ENCODE measurements at places on chromosomes 1 and 21.

- ATAC-seq: no peak
Observed at GRCh38 chr21:25569084-25569483, 38.2 kb downstream of the MRPL39 start.

- ATAC-seq: no peak
Observed at GRCh38 chr1:4586611-4587160, 67.7 kb upstream of the AJAP1 start.

GRCh38 chr1:205508227-205508714, 3.8 kb downstream of the CDK18 start:
- no peak for ATAC-seq

DNA sequence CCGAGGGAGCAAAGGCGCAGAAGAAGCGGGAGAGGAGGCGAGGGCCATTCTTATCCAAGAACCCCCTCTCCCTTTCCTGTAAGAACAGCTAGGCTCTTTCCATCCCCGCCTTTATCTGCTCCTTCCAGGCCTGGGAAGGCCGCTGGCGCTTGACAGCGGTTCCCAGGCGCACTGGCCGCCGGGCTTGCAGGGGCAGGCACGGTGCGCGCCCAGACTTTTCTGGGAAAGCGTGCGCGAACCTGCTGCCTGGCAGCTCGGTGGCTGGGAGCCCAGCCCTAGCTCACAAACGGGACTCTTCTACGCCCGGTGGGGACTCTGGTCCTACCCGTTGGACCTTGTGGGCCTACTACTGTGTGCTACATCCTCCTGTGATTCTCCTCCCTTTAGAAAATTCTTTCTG, 8.8 kb upstream of the IFNLR1 start:
- ATAC-seq: no peak

- peak; percentile 67 for ATAC-seq
Observed at GRCh38 chr1:52920791-52921291, 699 bp downstream of the ECHDC2 start.

GRCh38 chr1:212225871-212226302, 59.3 kb upstream of the PPP2R5A start:
- no peak for ATAC-seq

GRCh38 chr21:36073181-36073580, 3.4 kb downstream of the CBR1 start:
- no peak for ATAC-seq

DNA sequence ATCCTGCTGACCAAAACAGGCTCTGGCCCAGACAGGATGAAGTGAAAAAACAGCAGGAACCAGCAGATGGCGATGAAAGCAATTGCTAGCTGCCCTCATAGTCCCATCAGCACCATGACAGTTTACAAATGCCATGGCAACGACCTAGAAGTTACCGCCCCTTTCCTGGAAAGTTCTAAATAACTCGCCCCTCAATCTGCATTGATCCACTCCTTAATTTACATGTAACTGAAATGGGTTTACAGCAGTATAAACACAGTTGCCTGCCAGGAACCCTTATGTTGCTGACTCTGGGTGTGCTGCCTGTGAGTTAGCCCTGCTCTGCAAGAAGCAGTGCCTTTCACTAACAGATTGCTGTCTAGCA, 65.5 kb upstream of the CR1L start:
- ATAC-seq: no peak

GRCh38 chr1:21716169-21716568, 47.0 kb upstream of the RAP1GAP start:
- no peak for ATAC-seq

DNA sequence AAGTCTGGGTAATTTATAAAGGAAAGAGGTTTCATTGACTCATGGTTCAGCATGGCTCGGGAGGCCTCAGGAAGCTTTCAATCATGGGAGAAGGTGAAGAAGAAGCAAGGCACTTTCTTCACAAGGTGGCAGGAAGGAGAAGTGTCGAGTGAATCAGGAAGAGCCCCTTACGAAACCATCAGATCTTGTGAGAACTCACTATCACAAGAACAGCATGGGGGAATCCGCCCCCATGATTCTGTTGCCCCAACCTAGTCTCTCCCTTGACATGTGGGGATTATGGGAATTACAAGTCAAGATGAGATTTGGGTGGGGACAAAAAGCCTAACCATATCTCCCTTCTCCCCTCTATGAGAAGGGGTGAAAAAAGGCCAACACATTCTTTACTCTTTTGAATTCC, 11.2 kb upstream of the IVNS1ABP start:
- ATAC-seq: no peak

- peak; percentile 36 for ATAC-seq
Observed at GRCh38 chr21:42383331-42383730, 12.5 kb downstream of the TMPRSS3 start.

DNA sequence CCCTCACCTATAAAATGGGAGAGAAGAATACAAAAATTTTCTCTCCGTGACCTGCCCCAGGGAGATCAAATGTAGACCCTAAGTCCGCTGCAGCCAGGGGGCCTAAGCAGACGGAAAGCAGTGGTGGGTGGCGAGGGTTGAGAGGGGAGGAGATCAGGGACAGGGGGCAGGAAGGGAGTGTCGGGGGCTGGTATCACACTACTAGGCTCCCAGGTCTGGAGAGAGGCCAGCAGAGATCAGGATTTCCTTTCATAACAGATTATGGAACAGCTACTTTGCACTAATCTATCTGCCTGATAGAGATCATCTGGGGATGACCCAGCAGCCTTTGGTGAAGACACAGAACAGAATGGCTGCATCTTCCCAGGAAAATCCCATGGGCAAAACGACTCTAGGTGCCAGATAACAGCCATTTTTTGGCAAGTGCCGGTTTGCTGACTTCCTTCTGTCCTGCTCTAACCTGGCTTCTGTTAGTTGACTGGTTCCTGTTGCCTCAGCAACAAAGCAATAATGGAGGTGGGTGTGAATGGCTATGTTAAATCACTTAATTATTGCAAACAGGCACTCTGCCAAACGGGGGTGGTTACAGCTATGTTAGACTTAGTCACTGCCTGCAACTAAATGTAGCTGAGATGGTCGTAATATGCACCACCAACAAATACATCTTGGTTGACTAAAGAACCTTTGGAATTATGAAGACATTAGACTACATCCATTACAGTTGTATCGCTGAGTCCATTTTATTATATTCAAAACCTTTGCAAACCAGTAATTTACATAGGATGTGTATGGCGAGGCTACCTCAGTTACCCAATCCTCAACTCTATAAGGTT, 30.0 kb upstream of the EPS8L3 start:
- ATAC-seq: peak; percentile 35

GRCh38 chr1:80248886-80249285, 1242.4 kb upstream of the ADGRL4 start:
- ATAC-seq: no peak

GRCh38 chr1:205304695-205305070, 16.9 kb downstream of the NUAK2 start:
- ATAC-seq: no peak

DNA sequence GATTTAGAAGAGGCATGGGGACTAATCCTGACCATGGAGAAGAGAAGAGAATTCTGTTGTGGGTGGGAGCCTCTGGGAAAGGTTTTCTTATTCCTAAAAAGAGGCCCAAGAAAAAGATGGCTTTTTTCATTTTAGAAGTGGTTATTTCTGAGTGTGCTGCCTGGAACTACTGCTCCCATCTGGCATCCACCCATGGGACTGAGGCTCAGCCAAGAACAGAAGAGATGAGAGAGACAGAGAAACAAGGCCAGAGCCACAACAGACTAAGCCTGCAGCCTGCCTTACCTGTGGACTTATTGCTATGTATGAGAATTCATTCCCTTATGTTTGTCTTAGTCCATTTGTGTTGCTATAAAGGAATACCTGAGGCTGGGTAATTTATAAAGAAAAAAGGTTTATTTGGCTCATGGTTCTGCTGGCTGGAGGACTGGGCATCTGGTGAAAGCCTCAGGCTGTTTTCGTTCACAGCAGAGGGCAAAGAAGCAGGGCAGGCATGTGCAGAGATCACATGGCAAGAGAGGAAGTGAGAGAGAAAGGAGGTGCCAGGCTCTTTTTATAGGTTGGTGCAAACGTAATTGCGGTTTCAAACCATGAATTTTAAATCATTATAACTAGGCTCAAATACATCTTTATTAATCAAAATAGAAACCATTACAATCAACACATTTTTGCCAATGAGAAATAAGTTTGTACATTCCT, 57.5 kb upstream of the PRDM2 start:
- no peak for ATAC-seq

DNA sequence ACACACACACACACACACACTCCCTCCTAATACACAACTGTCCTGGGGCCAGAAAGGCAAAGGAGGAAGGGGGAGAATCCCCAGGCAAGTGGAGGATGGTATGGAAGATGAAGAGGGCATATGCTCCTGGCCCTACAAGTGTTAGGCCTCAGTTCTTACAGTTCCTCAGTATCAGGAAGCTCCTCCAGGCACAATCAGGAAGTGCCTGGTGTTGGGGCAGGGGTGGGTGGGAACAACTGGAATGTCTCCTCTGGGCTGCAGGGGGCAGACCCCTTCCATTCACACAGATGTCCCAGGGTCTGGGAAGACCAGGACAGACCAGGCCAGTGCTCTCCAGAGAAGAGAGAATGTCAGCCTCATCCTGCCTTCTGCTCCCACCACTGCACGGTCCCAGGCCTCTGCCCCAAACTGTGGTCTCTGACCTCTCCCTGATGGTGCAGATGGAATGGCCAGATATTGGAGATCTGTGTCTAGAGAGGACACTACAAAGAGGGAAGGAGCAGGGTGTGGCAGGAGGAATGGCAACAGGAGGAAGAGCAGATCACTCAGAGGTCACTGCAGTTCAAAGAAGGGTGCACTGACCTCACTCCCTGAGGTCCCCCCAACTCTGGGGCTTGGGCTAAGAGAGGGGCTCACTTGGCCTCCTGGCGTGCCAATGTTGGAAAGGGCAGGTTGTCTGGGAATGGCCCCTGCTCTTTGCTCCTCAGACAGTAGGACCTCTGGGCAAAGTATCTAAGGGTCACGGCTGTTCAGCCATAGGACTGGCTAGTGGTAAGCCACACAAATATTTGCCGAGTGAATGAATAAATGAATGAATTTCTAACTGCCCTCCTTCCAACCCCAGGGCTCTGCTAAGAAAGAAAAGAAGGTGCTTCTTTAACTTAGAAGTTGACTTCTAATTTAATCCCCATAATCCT, 2.5 kb upstream of the DENND2D start:
- no peak for ATAC-seq

GRCh38 chr1:48776393-48777218, at the start of gene BEND5:
BEND5 (minus strand) TSS chr1:48776891; CDS start chr1:48776831, 60 bp downstream.
- peak; percentile 73 for ATAC-seq

DNA sequence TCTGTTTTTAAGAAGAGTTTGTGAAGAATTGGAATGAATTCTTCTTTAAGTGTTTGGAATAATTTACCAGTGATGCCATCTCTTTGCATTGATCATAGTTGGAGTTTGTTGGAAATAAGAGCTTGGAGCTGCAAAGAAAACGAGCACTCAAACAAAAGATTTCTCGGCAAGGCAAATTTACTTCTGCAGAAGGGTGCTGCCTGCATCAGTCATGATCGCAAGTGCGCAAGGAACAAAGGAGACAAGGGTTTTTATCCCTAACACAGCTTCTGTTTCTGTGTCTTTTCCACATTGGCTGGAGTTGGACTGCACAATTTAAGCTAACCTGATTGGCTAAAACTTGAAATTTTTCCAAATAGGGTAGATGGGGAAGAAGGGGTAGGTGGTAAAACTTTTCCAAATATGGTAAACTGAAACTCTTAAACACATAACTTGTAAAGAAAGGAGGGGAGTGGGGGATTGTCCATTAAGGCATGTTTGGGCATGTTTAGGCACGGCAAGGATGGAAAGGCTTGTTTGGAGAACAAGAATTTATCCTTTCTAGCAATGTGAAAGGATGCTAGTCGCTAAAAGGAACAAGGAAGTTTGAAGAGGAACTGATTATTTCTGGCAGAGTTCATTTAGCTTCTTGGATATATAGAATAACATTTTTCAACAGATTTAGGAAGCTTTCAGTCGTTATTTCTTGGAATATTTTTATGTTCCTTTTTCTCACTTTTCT, 3.5 kb upstream of the AADACL4 start:
- no peak for ATAC-seq

DNA sequence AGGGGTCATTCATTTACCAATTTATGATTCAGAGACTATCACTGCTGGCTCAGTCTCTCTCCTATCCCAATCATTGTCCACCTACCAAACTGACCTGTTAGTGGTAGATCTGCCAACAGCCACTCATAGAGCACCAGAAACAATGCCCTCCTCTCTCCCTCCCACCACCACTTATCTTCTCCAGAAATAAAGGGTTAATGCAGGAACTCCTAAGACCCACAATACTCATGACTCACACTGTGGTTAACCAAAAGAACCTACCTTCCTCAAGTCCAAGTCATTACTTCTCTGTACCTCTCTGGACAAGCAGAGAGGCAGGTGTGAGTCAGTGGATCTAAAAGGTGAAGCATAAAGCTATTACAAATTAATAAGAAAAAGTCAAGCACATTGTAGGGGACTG, 40.9 kb upstream of the CAMK1G start:
- no peak for ATAC-seq

GRCh38 chr1:3174487-3175247, 105.7 kb downstream of the PRDM16 start:
- ATAC-seq: peak; percentile 61

DNA sequence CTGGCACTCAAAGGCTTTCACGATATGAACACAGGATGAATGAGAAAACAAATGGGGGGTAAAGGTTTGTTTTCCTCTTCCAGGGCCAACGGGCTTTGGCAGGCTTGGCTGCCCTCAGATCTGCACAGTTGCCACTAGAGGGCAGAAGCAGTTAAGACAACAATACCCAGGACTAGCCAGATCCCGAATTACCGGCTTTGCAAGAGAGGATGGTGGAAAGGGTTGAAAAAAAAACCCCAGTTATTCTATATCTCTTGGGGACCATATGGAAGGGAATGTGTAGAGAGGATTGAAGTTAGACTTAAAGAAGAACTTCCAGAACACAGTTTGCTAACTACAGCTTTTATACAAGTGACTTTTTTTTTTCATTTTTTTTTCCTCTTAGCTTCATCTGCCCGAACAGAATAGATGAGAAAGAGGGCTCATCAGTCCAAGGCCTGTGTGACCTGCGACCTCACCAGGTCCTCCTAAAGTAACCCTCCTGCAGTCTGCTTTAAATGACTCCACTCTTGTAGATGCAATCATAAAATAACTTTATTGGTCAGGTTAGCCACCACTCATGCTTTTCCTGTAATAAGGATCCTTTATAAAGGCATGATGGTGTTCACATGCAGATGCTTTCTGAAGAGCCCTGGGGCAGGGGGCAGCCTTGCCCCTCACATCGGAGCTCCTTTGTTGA, 10.7 kb downstream of the FMOD start:
- ATAC-seq: peak; percentile 78
